Tracheal epithelial cell (primary cell): ENCODE measurements at places on chromosomes 13 and 19. TPM values are rescaled to one million over a fixed set of nuclear protein-coding genes. Genes with fewer than 3 reads are reported as not detected.

Gene IRGC
- total RNA-seq: not detected in 2 replicates

Gene SLC8A2
- under 0.01 TPM in 1 of 2 replicates, not detected in the other for total RNA-seq

Gene FPR1
- not detected in 2 replicates for total RNA-seq

Gene ADGRE3
- not detected in 2 replicates for total RNA-seq

Gene PRSS57
- total RNA-seq: not detected in 2 replicates

Gene PARP4
- 24.3 and 24.5 TPM in 2 replicates for total RNA-seq

Gene WDR87
- total RNA-seq: under 0.01 TPM in 1 of 2 replicates, not detected in the other

Gene NANOS3
- 0.96 TPM in 1 of 2 replicates, not detected in the other for total RNA-seq

Gene SIGLEC10
- total RNA-seq: not detected in 2 replicates

Gene RAB20
- 9.6 and 10.1 TPM in 2 replicates for total RNA-seq

Gene PLK5
- total RNA-seq: not detected in 2 replicates

Gene PRTN3
- not detected in 2 replicates for total RNA-seq

Gene ZNF491
- total RNA-seq: 0.72 and 0.85 TPM in 2 replicates

Gene SUPT20H
- 30.1 and 33.7 TPM in 2 replicates for total RNA-seq
